ENCODE measurements at places on chromosomes 1 and 21. TPM values are rescaled to one million over a fixed set of nuclear protein-coding genes. Genes with fewer than 3 reads are reported as not detected.

- no peak for DNase-seq
Observed at GRCh38 chr1:32733582-32734321, 31.2 kb upstream of the SYNC start.

Gene GCSAML
- total RNA-seq = not detected

DNA sequence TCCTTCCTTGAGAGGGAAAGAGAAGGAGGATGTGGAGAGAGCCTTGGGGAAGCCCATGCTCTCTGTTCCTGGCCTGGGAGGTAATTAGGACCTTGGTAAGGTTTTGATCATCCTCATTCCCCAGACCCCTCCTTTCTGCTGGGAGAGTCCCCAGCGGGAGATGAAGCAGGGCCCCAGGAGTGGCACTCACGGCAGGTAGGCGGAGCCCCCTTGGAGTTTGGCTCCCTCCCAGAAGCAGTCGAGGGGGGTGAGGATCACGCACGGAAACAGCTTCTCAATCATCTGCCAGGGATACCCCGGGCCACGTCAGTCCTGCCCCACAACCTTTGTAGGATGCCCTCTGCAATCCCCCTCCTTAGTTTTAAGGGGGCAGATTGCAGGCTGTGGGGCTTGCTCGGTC lies 11.5 kb downstream of the PTCH2 start:
- no peak for DNase-seq

Gene TCHH
- total RNA-seq = not detected

- peak; percentile 36 for DNase-seq
Observed at GRCh38 chr1:68470388-68470970, 20.7 kb upstream of the RPE65 start.

DNA sequence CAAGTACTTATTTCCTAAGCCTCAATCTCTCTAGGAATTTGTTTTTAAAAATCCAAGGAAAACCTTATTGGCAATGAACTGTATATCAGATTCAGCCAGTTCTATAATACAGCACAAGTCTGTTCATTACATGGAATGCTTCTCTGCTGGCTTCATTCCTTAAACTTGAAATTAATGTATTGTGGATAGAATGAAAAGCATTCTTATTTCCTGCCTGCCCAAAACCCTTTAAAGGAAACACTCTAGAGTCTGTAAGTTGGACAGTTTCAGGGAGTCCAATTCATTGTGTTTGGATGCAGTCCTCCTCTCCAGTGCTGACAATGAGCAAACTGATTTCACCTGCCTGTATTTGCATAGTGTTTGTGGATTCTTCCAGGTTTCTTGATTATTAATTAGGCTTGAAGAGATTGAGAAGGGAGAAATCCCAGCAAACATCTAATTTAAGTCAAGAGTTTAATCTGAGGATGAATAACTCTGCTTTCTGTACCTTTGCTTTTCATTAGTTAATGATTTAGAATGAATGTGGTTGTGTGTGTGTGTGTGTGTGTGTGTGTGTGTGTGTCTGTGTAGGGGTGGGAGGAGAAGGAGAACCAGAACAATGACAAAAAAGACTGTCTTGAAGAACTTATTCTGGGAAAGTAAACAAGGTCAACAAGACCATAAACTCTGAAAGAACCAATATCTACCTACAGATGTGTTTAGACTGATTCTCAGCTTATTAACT lies 61.2 kb downstream of the CACHD1 start:
- DNase-seq = no peak

GRCh38 chr1:53732409-53732808 lies 6.6 kb downstream of the GLIS1 start:
- no peak for DNase-seq

DNA sequence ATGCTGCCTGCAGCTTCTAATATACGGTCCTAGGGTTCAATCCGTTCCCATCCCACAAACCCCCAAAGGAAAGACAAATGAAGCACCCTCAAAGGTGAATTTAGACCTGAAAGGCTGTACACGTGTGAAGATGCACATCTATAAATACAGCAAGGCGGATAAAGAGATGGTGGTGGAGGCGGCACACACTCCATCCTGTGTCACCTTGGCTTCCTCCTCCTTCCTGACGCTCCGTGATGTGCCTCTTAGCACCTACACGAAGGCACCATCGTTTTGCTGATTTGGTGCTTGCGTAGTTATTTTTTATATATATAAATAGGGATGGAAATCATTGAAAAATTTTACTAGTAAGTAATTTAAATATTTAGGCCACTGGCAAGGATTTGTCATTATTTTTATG lies 359.4 kb downstream of the NPHP4 start:
- DNase-seq = no peak

- no peak for DNase-seq
Observed at GRCh38 chr1:41675401-41675800, 190.9 kb upstream of the EDN2 start.

Gene LCE2A
- total RNA-seq = not detected

GRCh38 chr1:98196012-98196411 lies 275.2 kb upstream of the DPYD start:
- DNase-seq = no peak

Gene GNL2
- total RNA-seq = 47.2 TPM

DNA sequence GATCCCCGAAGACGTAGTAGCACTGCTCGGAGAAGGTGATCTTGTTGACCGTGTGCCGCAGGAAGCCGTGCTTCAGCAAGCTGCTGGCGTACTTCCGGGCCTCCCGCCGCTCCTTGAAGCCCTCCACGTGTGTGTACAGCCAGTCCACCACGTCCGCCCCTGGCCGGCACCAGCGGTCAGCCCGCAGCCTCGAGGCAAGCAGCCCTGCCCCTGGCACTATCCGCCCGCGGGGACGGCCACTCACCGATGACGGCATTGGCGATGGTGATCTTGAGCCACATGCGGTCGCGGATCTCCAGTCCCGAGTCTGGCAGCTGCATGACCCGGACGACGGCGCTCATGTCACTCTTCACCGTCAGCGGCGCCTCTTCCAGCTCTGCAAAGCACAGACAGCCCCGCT lies 7.2 kb downstream of the TAS1R3 start:
- no peak for DNase-seq

- no peak for DNase-seq
Observed at GRCh38 chr1:212718499-212718898, 18.9 kb upstream of the BATF3 start.

DNA sequence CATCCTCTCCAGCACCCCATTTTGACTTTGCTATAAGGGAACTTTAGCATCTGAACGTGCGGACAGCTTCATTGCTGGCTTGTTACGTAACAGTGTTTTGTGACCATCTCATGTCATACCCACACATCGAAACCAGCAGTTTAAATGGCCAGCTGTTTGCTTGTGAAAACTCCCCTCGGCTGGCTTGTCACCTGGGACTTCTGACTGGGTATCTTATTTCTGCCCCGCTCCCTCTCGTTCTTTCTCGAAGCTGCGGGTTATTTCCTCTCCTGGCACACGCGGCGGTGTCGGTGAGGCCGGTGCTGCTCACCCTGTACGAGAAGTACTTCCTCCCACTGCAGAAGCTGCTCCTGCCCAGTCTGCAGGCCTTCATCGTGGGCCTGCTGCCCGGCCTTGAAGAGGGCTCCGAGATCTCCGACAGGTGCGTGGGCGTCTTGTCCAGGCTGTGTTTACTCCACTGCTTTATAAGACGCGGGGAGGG lies 43.5 kb downstream of the DOP1B start:
- peak; percentile 28 for DNase-seq

GRCh38 chr1:215276582-215276981 lies 194.0 kb downstream of the KCNK2 start:
- no peak for DNase-seq

Gene ZP4
- total RNA-seq = not detected

Gene AKR7A3
- 1.2 TPM for total RNA-seq

DNA sequence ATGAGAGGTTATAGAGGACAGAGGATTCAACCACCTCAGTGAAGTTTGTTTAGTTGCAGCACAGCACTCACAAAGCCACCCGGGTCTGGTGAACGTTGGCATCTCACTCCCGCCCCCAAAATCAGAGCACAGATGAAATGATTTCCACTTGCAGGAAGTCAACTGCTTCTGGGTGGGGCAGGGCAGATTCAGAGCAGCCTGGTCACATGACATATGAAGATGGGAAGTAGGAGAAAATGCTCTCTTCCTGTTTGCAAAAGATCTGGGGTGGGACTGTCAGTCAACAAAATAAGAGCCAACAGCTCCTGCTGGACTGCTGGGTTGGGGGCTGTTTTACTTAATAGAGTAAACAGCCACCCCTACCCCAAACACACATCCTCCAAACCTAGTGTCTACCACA lies 43.2 kb downstream of the LRRC71 start:
- no peak for DNase-seq

Gene NHLH1
- total RNA-seq = 0.13 TPM

- DNase-seq = no peak
Observed at GRCh38 chr21:37574316-37574715, 207.7 kb downstream of the DYRK1A start.

DNA sequence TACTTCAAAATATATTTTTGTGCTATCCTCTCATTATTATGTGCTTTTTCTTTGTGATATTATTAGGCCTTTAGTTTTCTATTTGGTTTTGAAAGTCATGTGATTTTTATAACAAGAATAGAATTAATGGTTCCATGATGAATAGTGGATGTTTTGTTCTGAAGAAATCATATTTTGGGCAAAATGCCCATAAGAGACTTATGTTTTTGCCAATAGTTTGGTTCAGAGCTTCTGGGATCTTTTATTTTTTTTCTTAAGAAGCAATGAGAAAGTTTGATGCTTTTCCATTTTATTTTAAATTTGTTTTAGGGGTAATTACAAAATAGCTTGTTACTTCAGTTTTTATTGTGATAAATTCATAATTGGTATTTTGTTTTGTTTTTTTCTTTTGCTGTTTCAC lies 49.8 kb downstream of the LYPLAL1 start:
- DNase-seq = no peak

Gene LCE1B
- total RNA-seq = not detected

GRCh38 chr1:57839067-57839466 lies 415.2 kb upstream of the DAB1 start:
- DNase-seq = no peak

- no peak for DNase-seq
Observed at GRCh38 chr1:75707191-75707590, 17.3 kb upstream of the ACADM start.

Gene LYPD8
- not detected for total RNA-seq

- no peak for DNase-seq
Observed at GRCh38 chr1:241997401-241997998, 1.4 kb downstream of the MAP1LC3C start.

Gene SYNC
- 7.6 TPM for total RNA-seq

GRCh38 chr1:220810179-220810653 lies 23.5 kb downstream of the MTARC1 start:
- DNase-seq = peak; percentile 83

Gene GNG4
- total RNA-seq = 6.1 TPM

- peak; percentile 84 for DNase-seq
Observed at GRCh38 chr1:6052543-6053205, 7.0 kb downstream of the KCNAB2 start.

DNA sequence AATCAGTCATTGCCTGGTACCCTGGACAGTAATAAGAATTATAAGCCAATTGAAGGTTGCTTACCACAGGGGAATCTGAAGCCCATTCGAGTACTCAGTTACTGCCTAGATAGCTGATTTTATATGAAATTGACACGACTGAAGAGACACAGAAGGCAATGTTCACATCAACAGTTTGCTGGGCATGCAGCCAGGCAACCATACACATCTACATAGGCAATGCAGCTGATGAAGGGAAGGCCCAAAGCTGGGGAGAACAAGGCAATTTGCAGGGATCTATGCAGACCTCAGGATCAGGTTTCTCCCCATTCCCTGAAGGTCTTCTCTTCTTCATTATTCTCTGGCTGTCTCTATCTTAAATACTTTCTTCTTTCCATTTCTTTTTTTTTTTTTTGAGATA lies 448.7 kb downstream of the PTBP2 start:
- no peak for DNase-seq

Gene CFHR5
- total RNA-seq = 0.77 TPM

Gene OR6N1
- not detected for total RNA-seq

Gene CLDN14
- 1.7 TPM for total RNA-seq

- no peak for DNase-seq
Observed at GRCh38 chr1:30974536-30974935, 66.0 kb upstream of the SDC3 start.

DNA sequence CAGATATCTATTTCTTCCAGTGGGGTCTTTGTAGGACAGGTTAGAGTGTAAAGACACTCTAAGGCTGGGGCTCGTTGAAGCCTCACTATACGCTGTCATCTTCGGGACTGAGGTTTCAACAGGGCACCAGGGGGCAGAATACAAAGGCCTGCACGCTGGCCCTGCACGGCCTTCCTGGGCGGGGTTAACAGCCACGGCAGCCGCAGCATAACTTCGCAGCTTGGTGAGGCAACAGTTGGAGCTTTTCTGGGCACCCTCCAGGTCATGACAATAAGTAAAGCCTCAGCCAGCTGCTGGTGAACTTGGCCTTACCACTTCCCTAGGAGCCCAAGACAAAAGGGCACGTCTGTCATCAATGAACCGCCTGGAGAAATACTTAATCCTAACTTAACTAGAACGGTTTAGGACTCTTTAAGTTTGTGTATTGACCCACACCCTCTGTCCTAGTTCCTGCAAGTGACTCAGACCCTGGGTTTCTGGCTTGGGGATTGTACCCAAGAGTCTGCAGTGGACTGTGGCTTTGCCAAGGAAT lies 2.3 kb upstream of the RUNX1 start:
- DNase-seq = peak; percentile 87

GRCh38 chr1:53592521-53592982 lies 133.4 kb downstream of the DMRTB1 start:
- peak; percentile 82 for DNase-seq

Gene LUZP1
- 23.3 TPM for total RNA-seq

GRCh38 chr21:44724196-44724595 lies 12.8 kb upstream of the TSPEAR start:
- no peak for DNase-seq

DNA sequence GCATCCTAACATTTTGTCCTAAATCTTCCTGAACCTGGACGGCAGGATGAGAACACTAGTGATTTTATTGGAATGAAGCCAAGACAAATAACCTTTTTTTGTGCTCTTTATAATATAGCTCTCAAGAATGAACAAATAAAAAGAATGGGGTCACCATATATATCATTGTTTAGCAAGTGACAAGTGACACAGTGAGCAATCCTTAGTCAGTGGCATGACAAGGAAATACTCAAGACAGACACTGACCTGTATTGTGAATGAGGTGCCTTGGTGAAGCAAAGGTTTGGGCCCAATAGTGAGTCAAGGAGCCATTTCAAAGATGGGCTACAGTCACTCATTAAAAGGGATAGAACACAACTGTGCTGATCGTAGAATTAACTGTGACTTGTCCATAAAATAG lies 35.7 kb downstream of the PTGFR start:
- no peak for DNase-seq

All from hepatocyte (in vitro differentiated cells).